ENCODE measurements at places on chromosomes 16 and 17.

DNA sequence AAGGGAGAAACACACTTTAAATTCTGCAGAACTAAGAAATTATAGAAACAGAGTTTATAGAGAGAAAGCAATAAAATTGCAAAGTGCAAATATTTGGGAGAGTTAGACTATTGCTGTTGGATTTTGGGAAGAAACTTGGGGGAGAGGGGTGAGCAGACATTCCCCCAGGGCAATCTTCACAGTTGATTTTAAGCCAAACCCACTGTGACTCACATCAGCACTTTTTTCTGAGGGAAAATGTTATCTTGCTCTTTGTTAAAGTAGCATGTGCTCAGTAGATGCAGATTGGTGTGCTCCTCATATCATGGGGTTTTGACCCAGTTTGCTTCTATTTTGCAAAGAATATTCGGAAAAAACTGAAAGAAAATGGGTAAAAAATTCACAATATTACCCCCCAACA, 367.6 kb downstream of the CDH11 start:
- DNase-seq = no peak

DNA sequence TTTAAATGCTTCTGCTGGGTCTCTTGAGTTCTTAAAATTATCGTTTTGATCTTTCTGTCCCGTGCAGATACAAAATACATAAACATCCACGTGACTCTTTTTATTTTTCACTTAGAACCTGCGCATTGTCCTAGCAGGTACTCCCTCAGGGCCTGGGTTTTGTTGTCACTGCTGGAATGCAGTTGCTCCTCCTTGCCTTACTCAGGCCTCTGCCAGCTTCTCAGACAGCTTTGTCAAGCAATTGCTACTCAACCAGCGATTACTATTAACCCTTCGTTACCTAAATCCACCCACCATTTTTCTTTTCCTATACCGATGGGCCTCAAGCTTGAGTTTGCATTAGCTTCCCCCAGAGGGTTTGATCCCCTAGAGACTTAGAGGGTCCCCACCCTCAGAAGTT, 405.9 kb upstream of the RBFOX1 start:
- DNase-seq = no peak

GRCh38 chr16:633336-634050, 2.6 kb downstream of the METTL26 start:
- no peak for DNase-seq

GRCh38 chr16:54050459-54051210, 236.0 kb downstream of the IRX3 start:
- DNase-seq = no peak

GRCh38 chr17:33287096-33287725, 5.9 kb downstream of the ASIC2 start:
- no peak for DNase-seq
